ENCODE measurements at places on chromosomes 16 and 17.

- no peak for DNase-seq
Observed at GRCh38 chr17:46960152-46960551, 18.9 kb downstream of the RPRML start.

GRCh38 chr16:50887500-50888298, 145.8 kb downstream of the CYLD start:
- DNase-seq = no peak

DNA sequence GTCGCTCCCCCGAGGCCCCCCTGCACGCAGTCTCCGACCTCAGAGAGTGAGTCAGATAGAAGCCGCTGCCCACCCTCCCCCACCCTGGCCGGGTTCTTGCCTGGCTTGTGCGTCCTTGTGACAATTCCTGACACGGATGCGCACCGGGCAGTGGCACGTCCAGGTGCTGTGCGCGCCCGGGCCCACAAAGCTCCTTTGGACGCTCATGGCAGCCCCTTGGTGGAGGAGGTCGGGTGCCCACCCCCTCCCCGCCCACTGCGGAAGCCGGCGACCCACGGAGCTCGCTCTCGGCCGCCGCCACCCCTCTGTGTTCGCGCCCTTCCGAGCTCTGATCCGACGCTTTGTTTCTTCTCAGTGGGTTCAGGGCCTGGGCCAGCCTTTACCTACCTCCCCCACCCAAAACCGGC, 662 bp upstream of the TUBB3 start:
- peak; percentile 64 for DNase-seq

DNA sequence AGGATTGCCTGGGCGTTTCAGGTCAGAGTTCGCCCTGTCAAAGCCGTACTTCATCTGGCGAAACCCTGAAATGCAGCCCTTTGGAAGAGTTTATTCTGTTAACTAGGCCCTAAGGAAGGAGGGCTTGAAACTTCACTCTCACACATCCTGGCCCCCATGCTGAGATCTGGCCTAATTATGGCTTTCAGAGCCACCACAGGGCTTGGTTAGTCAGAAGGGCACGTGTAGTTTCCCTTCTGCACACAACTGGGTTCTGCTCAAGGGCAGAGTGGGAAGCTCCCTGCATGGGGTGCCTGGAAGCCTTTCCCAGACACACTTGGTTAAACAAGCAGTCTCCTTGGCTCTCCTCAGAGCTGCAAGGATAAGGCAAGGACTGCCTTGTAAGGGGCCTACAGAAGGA, 397.3 kb downstream of the SHISA9 start:
- DNase-seq = no peak

DNA sequence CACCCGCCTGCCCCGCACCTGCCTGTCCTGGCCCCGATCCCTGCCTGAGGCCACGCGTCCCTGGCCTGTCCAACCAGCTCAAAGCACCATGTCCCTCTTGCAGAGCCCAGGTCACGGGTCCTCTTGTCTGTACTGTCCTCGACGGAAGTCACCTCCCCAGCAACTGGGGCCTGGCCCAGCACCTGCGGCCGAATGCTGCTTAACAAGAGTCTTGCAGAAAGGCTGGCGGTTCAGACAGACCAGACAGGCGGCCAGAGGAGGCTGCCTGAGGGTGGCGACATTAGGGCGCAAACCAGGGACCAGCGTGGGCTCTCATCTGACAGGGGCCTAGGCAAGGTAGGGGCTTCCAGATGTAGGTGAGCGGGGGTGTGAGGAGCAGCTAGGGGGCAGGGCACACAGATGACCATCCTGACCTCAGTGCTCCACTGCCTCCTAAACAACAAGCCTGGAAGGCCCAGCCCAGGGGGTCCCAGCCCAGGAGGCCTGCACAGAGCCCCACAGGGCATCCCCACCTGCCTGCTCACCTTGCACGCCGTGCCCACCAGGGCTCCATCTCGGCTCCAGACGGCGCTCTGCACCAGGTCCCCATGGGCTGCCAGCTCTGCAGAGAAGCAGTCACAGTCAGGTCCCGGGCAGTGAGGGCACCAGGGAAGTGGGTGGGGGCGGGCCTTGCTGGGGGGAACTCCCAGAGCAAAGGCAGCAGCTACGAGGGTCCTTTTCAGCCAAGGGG, 11.3 kb downstream of the CORO7 start:
- no peak for DNase-seq

DNA sequence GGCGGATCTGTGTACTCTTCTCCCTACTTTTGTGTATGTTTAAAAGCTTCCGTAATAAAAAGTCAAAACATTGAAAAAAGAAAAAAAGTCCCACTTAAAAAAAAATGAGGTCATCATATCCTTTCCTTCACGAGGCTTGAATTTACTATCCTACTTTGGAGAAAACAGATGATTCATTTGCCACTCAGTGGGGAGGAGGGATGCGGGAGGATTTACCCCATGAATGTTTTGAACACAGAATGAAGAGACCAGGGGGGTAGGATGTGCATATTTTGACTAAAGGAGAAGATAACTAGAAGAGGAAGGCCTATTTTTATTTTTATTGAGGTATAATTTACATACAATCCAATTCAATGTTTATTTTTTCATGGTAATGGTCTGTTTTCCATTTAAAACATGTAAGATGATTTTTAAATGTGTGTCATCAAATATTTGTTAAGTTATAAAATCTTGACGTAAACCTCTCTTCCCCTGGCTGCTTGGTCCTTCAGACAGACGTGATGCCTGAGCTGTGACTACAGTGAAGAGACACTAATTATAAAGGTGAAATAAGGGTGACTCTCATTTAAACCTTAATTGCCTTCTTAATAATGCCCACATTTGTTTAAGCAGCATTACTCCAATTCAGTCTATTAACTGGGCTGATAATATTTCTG, 135.4 kb upstream of the AXIN2 start:
- no peak for DNase-seq

- no peak for DNase-seq
Observed at GRCh38 chr17:19996086-19996485, 13.1 kb upstream of the SPECC1 start.

- no peak for DNase-seq
Observed at GRCh38 chr17:76199469-76199868, 40.8 kb downstream of the RNF157 start.

DNA sequence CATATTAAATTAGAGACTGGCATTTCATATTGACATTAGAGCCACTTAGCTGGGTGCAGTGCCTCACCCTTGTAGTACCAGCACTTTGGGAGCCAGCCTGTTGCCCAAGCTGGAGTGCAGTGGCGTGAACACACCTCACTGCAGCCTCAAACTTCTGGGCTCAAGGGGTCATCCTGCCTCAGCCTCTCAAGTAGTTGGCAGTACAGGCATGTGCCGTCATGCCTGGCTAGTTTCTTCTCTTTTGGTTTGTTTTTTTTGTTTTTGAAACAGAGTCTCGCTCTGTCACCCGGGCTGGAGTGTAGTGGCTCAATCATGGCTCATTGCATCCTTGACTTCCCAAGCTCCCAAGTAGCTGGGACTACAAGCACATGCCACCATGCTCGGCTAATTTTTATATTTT, 8.7 kb downstream of the PPM1E start:
- no peak for DNase-seq

DNA sequence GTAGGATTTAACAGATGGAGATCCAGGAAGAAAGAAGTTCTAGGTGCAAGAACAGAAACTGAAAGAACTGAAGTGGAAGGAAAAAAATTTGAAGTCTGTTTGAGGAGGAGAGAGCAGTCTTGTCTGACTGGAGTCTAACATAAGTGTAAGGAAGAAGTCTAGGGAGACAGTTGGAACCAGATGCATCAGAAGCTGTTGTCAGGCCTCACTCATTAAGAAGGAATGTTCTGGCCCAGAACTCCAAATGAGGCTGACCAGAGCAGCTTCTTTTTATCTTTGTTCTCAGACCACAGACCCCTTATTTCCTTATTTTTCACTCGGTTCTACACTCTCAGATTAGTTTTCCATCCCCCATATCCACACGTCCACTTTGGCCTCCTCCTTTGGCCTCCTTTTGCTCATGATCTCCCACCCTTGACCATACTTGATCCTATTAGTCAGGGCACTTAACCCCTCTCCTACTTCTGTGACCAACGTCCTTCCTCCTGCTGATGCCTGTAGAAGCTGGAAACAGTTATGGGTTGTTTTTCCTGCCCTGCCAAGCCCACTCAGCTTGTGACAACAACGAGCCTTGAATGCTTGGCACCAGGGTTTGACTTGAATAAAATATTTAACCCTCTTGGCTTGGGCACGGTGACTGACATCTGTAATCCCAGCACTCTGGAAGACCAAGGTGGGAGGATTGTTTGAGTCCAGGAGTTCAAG, 7.0 kb upstream of the MYH2 start:
- no peak for DNase-seq

- DNase-seq = peak; percentile 44
Observed at GRCh38 chr16:1772908-1773702, at the start of gene MRPS34. Gene MRPS34, minus strand, starts transcription at chr16:1773134. Its CDS starts 15 bp downstream, at chr16:1773119.

DNA sequence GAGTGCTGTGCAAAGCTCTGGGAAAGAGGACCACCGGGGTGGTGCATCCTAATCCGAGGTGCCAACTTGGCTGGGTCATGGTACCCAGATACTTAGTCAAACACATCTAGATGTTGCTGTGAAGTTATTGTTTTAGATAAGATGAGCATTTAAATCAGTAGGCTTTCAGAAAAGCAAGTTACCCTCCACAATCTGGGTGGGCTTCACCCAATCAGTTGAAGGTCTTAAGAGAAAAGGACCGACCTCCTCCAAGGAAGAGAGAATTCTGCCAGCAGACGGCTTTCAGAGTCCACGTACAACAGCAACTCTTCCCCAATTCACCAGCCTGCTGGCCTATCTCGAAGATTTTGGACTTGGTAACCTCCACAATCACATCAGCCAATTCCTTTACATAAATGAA, 338.1 kb downstream of the C16orf95 start:
- no peak for DNase-seq

GRCh38 chr16:15879255-15879811, 9.1 kb downstream of the CEP20 start:
- DNase-seq = no peak

GRCh38 chr16:17598968-17599367, 128.2 kb upstream of the XYLT1 start:
- DNase-seq = no peak

DNA sequence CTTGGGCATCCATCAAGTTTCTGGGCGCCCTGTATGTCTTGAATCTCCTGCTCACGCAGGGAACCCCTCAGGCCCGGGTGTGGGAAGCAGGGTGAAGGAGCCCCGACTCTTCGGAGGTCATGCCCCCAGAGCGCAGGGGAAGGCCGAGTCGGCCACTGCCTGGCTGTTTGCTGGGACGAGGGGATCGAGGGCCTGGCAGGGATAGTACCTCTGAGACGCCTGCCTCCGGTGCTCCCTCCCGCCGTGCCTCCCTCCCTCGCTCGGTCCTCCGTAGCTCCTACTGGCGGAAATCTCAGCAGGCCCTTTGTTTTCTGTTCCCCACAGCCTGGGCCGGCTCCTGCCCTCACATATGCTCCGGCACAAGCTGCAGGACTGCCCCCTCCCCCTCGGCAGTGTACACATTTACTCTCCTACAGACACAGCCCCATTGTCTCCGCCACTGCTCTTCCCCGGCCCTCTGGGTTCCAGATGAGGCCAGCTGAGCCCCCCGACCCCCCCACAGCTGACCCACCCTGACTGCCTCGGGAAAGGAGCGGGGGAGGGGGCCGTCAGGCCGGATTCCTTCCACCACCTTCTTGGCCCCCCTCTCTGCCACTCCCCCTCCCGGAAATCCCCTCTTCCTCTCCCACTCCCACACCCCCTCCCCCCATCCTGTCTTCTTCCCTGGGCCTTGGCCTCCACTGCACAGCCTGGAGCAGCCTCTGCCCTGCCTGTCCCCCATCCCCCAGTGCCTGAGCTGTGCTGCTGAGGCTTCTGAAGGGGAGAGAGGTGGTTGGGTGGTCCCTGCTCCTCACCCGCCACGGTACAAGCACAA, 1.4 kb downstream of the TRAF4 start:
- DNase-seq = no peak

DNA sequence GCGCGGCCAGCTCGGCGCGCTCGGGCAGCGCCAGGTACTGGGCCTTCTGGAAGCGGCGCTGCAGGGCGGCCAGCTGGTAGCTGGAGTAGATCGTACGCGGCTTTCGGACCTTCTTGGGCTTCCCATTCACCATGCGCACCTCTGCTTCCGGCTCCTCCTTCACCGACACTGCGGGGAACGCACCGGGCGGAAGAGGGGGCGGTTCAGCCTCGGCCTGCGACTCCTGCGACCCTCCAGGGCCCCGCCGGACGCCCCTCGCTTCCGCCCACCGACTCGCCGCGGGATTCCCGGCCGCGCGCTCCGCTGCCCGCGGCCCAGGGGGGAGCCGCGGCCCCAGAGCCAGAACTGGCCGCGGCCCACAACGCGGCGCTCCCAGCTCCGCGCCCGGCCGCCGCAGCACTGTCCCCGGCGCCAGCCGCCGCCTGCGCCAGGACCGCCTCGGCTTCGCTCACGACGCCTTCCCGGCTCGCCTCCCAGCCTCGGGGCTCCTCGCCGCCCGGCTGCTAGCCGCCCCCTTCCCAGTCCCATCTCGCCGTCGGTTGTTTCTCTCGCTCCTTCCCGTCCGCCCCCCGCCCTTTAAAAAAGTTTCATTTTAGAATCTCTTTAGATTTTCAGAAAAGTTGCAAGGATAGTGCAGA, 1.5 kb downstream of the DLX3 start:
- no peak for DNase-seq

GRCh38 chr17:42609182-42609813, at the start of the genes RETREG3 and TUBG1:
Gene RETREG3, minus strand, starts transcription at chr17:42609374. Its CDS starts 50 bp downstream, at chr17:42609324.
Gene TUBG1, plus strand, starts transcription at chr17:42609683. Its CDS starts 55 bp downstream, at chr17:42609738.
- peak; percentile 96 for DNase-seq

GRCh38 chr16:19737306-19738038, 19.4 kb downstream of the IQCK start:
- no peak for DNase-seq

DNA sequence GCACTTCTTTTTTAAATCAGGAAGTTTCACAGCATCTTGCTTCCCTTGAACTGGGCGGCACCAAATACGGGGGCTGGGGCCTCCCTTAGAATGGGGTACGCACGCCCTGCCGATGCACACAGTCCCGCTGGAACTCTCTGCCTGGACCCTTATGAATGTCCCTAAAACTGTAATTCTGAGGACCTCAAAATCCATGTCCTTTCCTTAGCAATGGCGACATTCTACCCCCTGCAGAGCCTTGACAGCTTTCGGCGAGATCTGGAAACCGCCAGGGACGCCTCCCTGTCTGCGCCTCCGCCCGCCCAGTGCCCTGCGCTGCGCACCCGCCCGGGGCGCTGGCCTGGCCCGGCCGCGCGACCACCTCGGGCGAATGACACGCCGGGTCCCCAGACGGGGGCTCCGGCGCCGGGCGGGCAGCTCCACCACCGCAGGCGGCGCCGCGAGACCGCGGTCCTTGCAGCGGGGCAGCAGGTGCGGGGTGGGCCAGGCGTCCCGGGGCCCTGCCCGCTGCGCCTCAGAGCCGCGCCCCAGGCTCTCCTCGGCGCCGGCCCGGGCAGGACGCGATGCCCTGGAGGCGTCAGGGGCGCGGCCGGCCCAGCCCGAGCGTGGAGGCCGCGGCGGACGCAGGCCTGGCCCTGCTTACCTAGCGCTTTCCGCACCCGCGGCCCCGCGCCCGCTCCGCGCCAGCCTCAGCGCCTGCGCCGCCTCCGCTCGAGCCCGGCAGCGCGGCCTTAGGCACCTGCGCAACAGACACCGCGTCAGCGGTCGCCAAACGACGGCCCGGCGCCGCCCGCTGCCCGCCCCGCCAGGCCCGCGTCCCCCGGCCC, 548 bp downstream of the HAGH start:
- no peak for DNase-seq

GRCh38 chr16:81657781-81658180, 121.3 kb upstream of the PLCG2 start:
- DNase-seq = no peak

Data from pulmonary artery endothelial cell (primary cell).